SW480 (cell line): ENCODE measurements at places on chromosomes 1 and 21.
A peak's percentile ranks its signal among the peaks of the same experiment; 100 is the strongest.

- DNase-seq = no peak
Measured at GRCh38 chr21:30479259-30479658, 908 bp downstream of the KRTAP19-1 start.

DNA sequence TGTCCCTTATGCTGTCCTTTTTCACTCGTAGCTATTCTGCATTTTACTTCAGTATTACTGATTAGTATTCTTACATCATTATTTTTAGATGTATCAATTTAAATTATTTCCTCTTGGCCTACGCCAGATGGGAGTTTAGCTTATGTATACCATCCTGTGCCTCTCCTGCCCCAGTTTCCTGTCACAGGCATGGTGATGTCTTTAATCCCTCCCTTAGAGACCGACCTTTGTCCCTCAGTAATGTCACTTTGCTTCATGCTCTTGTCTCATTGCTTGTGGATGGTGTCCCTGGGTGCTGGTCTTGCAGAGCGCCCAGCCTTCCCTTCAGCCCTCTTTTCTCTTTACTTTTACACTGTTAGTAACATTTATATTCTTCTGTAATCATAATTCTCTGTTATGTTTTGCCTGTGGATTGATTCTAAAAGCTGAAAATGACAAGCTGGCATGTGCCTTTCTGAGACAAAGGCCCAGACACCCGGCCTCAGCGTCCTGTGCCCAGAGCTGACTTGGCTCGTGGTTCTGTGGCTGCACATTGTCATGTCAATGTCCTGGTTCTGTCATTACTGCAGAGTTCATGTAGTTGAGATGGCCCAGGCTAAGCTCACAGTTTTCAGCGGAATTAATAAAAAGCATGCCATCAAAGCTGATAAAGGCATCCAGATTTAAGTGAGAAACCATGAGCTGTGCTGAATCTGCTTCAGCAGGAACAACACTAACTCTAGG, 100.7 kb downstream of the MTR start:
- DNase-seq = no peak

- no peak for DNase-seq
Measured at GRCh38 chr21:25700741-25701140, 34.0 kb downstream of the ATP5PF start.

GRCh38 chr1:24557220-24557619, 1.3 kb downstream of the NCMAP start:
- DNase-seq = no peak

GRCh38 chr1:195105773-195106172, 1502.5 kb downstream of the KCNT2 start:
- DNase-seq = no peak

DNA sequence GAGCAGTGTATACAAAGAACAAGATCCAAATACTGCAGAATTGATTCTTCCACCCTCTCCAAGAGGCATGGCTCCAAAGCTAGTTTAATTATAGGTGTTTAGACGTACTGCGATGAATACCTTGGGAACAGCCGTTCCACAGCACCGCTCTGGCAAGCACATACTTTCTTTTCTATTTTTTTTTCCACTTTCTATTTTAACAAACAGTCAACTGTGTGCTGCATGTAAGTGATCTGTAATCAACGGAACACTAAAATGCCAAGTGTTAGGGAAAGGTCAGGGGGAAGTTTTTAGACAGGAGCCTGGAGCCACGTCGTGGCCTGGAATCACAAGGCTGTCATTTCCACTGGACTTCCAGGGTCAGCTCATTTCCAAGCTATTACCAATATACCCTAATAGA, 486.4 kb upstream of the DAB1 start:
- DNase-seq = no peak

GRCh38 chr1:70376196-70376595, 21.7 kb upstream of the ANKRD13C start:
- no peak for DNase-seq

GRCh38 chr21:42190486-42190863, 28.5 kb upstream of the ABCG1 start:
- DNase-seq = no peak

- no peak for DNase-seq
Measured at GRCh38 chr1:15014516-15014915, 139.0 kb upstream of the TMEM51 start.

- DNase-seq = no peak
Measured at GRCh38 chr1:3886691-3887090, 13.4 kb downstream of the C1orf174 start.

DNA sequence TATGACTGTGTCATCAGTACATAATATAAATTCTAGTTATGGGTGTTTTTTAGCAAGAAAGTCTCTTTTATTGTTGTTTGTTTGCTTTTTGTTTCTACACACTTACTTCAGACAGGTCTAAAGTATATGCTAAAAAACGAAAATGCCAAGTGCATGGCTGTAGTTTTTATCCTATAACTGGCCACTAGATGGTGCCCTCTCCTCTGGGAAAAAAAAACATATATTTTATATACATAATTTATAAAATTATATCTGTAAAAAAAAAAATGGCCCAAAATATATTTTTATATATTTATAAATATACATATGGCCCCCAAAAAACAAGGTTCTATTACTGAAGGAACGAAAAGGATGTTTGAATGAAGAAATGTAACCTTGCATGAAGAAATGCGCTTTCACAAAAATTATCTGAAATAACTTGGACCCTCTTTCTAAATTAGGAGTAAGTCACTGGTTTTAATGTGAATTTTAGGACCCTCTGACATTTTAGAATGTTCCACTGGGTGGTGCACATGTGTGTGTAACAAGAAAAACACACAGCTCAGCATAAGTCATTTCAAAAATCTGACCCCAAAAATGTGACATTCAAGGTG, 93.5 kb downstream of the TTLL7 start:
- peak; percentile 21 for DNase-seq

- peak; percentile 58 for DNase-seq
Measured at GRCh38 chr1:206606867-206607266, 5.4 kb downstream of the EIF2D start.

- DNase-seq = no peak
Measured at GRCh38 chr1:31640964-31641363, 3.7 kb downstream of the PEF1 start.

GRCh38 chr1:20402585-20403422, 83.2 kb downstream of the CAMK2N1 start:
- DNase-seq = no peak

GRCh38 chr1:221669441-221669840, 72.4 kb downstream of the DUSP10 start:
- no peak for DNase-seq

GRCh38 chr1:225877580-225877979, 4.6 kb downstream of the TMEM63A start:
- DNase-seq = no peak

- no peak for DNase-seq
Measured at GRCh38 chr1:209491031-209491430, 92.5 kb upstream of the CAMK1G start.

DNA sequence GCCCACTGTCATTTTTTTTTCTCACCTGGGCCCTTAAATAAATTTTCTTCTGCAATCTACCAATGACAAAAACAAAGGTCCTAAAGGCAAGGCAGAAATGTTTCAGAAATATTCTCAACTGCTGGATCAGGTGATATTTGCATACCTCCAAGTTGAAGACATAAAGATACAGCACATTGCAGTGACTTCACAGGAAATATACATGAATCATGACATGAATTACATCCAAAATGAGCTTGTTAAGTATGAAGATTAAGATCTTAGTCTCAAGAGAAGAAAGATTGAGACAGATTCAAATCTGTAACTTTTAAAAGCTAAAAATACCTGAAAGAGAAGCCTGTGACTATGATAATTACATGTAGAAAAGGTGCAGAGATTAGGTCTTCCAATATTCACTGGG, 207.8 kb downstream of the SIPA1L2 start:
- DNase-seq = no peak

DNA sequence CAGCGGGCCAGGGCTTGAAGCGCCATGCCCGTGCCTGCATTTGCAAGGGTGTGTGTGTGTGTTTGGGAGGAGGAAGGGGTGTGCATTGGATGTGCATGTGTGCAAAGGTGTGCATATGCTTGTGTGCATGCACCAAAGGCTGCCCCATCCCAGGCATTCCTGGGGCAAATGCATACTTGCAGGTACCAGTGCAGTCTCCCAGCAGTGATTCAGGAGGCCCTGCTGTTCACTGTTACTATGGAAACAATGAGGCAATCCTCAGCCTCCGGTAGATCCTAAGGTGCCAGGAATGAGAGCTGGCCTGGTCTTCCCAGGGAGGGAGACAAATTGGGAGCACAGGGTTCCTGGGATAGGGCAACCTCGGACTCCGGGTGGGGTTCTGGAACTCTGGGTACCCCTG, 7.5 kb upstream of the FNDC5 start:
- peak; percentile 27 for DNase-seq

GRCh38 chr1:92990828-92991227, 29.6 kb upstream of the DIPK1A start:
- no peak for DNase-seq

DNA sequence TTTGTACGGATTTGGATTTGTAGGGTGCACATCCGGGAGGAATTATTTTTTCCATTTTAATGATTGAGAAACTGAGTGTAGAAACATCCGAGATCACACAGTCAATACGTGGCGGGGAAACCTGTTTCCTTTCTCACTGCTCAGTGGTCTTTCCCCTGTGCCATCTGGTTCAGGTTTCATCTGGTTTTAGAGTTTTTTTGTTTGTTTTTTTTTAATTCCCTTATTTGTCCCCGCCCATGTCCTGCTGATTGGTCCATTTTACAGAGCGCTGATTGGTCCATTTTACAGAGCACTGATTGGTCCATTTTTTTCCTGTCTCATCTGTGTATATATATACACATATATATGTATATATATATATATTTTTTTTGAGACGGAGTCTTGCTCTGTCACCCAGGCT, 6.0 kb downstream of the TRPM2 start:
- DNase-seq = no peak

GRCh38 chr1:101165954-101166353, 70.9 kb upstream of the S1PR1 start:
- no peak for DNase-seq
